Suppressor macrophage treated with lipopolysaccharide for 4 hours (primary cell): ENCODE measurements at places on chromosomes 1 and 21.

DNA sequence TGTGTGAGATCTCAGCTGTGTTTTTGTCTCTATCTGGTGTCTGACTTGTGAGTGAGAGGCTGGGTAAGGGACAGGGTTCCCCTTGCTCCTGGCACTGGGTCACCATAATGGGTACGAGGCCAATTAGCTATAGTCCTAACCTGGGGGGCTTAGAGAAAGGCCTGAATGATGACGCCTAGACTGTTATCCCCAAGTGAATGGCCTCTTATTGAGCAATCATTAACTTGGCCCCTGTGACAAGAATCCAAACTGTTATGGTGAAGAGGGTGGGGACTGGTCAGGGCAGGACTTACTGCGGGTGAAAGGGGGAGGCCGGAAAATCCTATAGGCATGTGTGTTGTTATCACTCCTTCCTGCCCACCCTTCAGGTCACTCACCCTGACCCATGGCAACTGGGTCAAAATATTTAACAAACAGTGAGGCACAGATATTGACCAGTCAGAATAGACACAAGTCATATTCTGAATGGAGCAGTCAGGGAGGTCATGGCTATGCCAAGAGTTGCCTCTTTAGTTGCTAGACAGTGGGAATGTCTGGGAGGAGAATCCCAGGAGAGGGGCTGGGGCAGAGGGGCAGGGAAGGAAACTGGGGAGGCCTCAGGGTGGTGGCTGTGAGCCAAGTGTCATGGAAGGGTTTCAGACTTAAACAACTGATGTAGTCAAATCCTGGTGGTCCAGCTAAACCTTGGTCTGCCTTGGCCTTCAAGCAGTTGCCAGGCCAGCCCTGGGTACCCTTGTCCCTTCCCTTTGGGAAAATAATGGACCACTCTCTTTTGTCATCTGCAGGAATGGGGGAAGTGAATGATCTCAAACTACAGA, 3.2 kb downstream of the NR0B2 start:
- DNase-seq: no peak

DNA sequence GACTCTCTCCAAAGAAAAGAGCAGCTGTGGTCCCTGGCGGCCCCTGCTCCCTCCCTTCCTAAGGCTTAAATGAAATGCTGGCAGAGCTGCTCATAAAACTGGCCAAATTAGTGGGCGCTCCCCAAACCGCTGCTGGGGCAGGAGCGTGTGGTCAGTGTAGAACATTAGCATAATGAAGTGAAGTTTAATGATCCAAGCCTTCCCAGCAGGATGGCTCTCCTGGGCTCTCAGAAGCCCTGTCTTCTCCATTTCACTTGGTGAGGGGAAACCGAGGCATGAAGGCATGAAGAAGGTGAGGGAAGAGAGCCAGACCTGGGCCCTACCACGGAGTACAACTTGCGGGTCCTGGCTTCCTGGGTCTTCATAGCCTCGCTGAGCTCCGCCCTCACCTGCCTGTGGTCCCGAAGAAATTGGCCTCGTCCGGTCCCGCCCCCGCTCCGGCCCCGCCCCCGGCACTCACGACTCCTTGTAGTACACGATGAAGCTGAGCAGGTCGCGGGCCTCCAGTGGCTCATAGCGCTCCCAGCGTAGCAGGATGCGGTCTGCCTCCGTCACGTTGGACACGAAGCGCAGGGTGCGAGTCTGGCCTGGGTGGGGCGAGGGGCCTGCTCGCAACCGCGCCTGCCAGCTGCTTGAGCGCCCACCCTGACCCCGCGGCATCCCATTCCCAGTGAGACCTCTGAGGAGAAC, 10.3 kb downstream of the INSRR start:
- DNase-seq: no peak

DNA sequence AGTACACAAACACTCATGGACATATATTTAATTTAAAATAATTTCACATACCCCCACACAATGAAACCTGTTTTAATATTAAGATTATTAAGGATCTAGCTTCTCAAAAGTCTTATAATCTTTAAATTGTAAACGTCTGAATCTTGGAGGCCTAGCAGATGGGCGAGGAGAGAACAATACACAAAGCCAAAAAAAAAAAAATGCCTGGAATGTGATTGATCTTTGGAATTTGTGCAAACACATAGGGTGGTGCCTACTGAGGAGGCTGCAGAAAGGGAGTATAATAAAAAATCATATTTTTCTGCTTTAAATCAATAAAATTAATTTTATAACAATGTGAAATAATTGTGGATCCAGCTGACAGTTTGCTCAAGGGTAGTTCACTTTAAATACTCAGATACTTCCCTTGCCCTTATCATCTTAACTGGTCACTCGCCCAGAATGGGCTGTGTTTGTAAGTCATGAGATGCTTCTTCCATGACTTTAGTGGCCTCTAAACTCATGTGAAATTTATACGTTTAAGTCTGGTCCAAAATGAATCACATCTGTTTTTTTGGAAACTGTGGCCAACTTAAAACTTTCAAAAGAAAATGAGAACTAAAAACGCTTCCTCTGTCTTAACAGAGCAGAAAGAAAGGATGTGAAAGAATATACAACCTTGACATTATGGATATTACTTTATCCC, 802.8 kb upstream of the CXADR start:
- no peak for DNase-seq

DNA sequence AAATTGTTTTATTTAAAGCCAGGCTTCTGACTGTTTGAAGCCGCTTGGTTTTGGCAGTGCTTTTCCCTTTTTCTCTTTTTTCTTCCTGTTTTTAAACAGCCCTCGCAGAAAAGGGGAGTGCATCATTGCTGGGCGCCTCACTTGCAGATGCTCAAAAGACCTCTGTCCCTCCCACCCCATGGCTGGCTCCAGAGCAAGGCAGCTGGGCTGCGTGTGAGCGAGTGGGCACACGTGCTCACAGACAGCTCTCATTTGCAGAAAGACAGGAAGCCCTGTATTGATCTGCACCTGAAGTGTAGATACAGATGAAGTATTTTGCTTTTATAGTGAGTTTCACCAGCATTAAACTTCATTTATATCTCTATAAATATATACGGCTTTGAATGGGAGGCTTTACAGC, 8.8 kb downstream of the TNR start:
- no peak for DNase-seq

DNA sequence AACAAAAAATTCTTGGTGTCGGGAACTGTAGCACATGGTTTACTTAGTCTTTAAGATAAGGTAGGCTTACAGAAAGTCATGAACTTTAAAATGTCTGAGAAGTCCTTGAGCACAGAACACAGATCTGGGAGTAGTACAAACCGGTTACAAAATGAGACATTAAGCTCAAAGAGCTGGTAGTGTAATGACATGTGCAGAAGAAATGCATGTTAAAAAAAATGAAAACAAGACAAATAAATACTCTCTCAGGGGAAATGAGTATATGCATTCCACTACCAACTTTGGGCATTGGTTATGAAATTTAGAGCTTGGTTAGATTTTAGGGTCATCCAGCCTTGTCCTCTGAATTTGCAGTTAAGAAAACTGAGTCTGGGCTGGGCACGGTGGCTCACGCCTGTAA, 91.5 kb upstream of the F3 start:
- no peak for DNase-seq

GRCh38 chr1:154578058-154578418, 10.5 kb downstream of the CHRNB2 start:
- no peak for DNase-seq

GRCh38 chr1:116853680-116854402, 55.9 kb upstream of the PTGFRN start:
- peak; percentile 62 for DNase-seq

- DNase-seq: no peak
Measured at GRCh38 chr1:218488531-218488930, 143.4 kb downstream of the TGFB2 start.

GRCh38 chr1:73784026-73784425, 413.9 kb downstream of the LRRIQ3 start:
- DNase-seq: no peak

DNA sequence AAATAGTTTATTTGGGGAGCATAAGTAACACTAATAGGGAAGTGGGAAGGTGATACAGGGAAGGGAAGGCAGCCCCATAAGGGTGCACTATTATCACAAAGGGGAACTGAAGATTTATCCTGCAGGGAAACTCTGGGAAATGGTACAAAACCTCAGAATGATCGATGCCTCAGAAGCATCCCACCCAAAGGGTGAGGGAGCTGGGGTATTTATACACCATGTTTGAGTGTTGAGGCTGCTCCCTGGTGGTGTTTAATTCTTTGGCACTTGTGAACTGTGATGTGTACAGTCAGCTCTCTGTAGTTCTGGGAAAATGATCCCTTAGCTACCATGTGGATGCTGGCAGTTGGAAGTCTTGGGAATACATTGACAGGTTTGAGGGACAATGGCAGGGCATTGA, 5.1 kb upstream of the TRIM62 start:
- no peak for DNase-seq

GRCh38 chr21:42404539-42404938, 837 bp downstream of the UBASH3A start:
- no peak for DNase-seq

- peak; percentile 61 for DNase-seq
Measured at GRCh38 chr1:151993084-151993733, 450 bp downstream of the S100A10 start.

DNA sequence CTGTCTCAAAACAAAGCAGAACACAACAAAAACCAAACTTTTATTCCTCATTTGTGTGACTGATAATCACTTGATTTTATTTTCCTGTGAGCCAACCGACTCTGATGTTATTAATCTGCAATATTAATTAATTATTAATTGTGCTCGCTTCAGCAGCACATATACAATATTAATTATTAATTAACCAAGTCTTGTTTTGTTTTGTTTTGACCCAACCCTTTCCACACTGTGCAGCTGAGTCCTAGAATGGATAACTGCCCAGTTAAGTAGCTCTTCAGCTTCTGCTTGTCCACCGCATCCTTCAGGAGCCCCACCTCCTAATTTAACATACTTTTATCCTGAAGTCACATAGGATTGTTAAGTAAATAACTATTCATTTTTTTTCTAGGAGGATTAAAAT, 47.4 kb upstream of the EXO1 start:
- no peak for DNase-seq

GRCh38 chr1:209875515-209875914, 47.7 kb downstream of the UTP25 start:
- DNase-seq: no peak

GRCh38 chr1:28246427-28246832, 10.5 kb downstream of the ATP5IF1 start:
- peak; percentile 35 for DNase-seq

DNA sequence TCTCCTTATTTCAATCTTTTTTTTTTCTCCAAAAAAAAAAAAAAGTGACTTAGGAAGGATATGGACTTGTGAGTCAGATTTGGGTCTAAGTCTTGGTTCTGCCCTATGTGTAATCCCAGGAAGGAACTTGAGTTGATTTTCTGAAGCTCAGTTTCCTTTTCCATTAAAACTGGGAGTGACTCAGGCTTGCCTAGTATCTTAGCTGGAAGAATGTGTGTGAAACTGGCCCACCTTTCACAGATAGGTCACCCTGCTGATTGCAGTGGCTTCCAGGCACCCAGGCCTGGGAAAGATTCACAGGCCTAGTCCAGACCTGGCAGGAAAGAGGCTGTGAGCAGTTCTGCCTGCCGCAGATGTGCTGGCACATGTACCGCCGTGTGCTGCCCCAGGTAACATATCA, 218.3 kb upstream of the HOOK1 start:
- peak; percentile 62 for DNase-seq

DNA sequence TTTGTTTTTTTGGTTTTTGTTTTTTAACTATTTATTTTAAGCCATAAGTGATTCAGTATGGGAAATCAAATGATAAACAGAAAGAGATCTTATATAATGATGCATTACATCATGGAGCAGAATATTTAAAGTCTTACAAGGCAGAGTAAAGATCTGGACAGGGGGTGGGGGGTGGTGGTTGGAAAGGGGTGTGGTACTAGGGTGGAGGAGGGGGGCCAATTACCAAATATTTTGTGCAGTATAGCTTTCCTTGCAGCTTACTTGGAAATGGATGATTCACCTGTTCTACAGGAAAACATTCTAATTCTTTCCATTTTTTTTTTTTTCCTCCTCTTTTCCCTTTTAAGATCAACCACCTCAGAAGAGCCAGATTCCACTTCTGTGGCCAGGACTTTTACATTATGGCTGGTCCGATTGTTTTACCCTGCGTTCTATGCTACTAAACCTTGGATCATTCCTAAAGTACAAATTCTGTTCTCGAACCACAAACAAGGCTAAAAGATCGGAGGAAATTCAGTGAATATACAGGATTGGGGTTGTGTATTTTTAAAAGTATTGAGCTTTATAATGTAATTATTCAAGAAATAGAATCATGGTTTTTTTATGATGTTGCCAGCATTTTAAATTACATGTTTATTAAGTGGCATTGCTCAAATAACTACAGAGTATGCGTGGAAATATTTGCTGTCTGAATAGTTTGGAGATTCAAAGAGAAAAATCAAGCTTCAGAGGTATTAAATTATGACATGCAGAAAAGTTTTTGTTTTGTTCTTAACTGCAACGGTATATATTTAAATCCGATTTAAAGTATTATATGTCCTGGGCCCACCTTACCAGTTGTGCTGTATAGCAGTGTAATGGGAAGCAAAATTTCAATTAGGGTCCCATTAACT, 859.5 kb downstream of the USP25 start:
- no peak for DNase-seq

GRCh38 chr1:233006541-233006973, 56.1 kb downstream of the NTPCR start:
- no peak for DNase-seq

DNA sequence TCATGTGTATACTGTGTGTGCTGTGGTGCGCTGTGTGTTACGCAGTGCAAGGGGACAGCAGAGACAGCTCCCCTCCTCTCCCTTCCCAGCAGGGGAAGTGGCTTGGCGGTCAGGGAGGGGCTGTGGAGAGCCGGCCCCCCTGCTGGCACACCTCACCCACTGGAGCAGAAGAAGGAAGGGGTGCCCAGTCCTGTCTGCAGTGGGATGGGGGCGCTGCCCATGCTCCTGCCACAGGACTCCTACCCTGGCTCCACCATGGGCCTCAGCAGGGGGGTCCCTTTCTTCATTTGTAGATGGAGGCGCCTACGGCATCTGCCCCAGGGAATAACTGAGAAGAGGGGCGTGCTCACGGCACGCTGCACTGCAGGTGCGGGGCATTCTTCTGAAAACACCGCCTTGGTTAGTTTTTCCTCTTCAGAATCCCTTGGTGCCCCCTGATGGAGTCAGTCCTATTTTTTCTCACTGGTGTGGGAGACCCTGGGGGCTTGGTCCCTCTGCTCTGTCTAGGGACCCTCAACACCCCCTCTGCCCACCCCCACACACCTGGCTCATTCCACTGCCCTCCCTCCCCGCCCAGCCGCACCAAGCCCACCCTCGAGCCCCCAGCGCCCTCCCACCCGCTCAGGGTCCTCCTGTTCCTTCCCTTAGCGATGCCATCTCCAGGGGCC, 13.8 kb upstream of the LDLRAP1 start:
- no peak for DNase-seq

DNA sequence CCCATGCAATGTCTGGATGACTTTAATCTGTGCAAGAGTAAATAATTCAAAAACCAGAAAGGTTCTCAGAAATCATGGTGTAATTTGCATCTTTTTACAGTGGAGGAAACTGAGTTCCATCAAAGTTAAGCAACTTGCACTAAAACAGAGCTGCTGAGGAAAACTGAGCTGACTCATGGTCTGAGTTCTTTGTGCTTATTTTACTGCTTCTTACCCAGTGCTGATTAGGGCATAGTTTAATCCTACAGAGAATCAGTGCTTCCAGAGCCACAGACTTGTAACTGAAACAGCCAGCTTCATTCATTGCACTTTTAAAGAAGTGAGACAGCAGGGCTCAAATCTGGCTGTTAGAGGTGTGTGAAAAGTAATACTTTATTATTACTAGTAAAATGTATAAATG, 10.9 kb upstream of the RWDD3 start:
- no peak for DNase-seq
